Testis (tissue), 5 donors: ENCODE measurements at places on chromosomes 5 and 9. TPM values are rescaled to one million over a fixed set of nuclear protein-coding genes. Genes with fewer than 3 reads are reported as not detected.

The SLCO4C1 gene
- 0.81 TPM for total RNA-seq

The PRUNE2 gene
- total RNA-seq: 15.8 TPM

The MAMDC4 gene
- 18.3 TPM for total RNA-seq

The GGTA1 gene
- total RNA-seq: 2.2 TPM

The BTNL8 gene
- total RNA-seq: 13.1 TPM

The CSNK1G3 gene
- total RNA-seq: 32.1 TPM

The IER5L gene
- 25.4 TPM for total RNA-seq

The PCA3 gene
- 0.39 TPM for total RNA-seq

The CBY3 gene
- 6.4 TPM for total RNA-seq

The ZNF879 gene
- 22.8 TPM for total RNA-seq

The SEMA5A gene
- total RNA-seq: 3.4 TPM

DNA sequence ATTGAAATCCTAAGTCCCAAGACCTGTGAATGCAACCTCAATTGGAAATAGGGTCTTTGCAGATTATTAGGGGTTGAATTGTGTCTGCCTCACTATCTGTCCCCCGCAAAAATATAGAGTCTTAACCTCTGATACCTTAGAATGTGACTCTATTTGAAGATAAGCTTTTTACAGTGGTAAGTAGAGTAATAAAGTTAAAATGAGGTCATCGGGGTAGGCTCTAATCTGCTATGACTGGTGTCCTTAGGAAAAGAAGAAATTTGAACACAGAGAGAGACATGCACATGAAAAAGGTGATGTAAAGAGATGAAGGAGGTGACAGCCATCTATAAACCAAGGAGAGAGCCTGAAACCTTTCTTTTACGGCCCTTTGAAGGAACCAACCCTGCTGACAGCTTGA lies 287.1 kb upstream of the ADRA1B start:
- no peak overlapping the region for H3K27ac ChIP-seq
- no peak overlapping the region for H3K4me3 ChIP-seq
- DNase-seq: no peak
- H3K36me3 ChIP-seq: no peaks in the 10 kb centered on the region

DNA sequence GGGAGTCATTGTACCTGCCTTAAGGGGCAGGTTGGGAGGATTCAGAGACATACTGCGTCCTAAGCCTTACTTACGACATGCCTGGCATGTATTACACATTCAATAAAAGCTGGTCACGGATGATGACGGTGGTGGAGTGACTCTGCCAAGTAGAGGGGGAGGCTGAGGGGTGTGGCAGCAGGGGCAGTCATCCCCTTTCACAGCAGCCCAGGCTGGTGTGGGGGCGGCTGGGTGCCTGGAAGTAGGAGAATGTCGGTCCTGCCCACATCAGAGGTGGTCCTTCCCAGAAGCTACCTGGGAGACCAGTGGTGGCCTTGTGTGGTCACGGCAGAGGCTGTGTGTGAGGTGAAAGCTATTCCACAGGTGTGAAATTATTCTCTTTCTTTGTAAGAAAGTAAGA lies 8.9 kb downstream of the ZBTB34 start:
- no peak overlapping the region for H3K27ac ChIP-seq
- no peak overlapping the region for H3K4me3 ChIP-seq
- H3K4me1 ChIP-seq: peaks cover 2% of the 10 kb centered on the region
- DNase-seq: no peak
- no peaks in the 10 kb centered on the region for H3K36me3 ChIP-seq

DNA sequence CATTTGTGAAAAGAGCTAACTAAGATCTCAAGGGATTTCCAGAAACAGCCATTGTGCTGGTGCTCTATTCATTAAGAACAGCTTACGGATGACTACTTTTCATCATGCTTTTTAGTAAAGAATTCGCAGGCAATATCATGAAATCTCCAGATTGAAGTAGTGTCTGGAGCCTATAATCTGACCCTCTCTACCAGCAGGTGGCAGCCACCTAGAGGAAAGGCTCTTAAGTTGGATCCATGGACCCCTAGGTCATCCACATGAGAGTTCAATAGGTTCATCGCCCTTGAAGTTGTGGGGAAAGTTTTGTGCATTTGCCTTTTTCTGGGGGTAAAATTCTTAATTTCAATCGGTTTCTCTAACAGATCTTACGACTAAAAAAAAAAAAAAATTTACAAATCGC lies 82.3 kb downstream of the SLC1A3 start:
- no peak overlapping the region for H3K4me3 ChIP-seq
- H3K4me1 ChIP-seq: no peaks in the 10 kb centered on the region
- no peak for DNase-seq
- H3K27ac ChIP-seq: no peak overlapping the region
- no peaks in the 10 kb centered on the region for H3K27me3 ChIP-seq
- no peaks in the 10 kb centered on the region for H3K36me3 ChIP-seq

GRCh38 chr5:14914623-14915260 lies 43.2 kb upstream of the ANKH start:
- H3K4me3 ChIP-seq: no peak overlapping the region
- no peaks in the 10 kb centered on the region for H3K4me1 ChIP-seq
- H3K27me3 ChIP-seq: no peaks in the 10 kb centered on the region
- no peak overlapping the region for H3K27ac ChIP-seq

- DNase-seq: peak; percentile 64
- H3K4me3 ChIP-seq: peak overlapping the region; percentile 87
- peaks cover 3% of the 10 kb centered on the region for H3K4me1 ChIP-seq
- no peaks in the 10 kb centered on the region for H3K27me3 ChIP-seq
These were observed 804 bp downstream of the TTC39B start for GRCh38 chr9:15306068-15306756.

GRCh38 chr9:116165912-116166311 lies 12.3 kb downstream of the PAPPA start:
- no peaks in the 10 kb centered on the region for H3K36me3 ChIP-seq
- DNase-seq: no peak
- H3K4me1 ChIP-seq: no peaks in the 10 kb centered on the region

GRCh38 chr5:44797841-44798240 lies 10.9 kb upstream of the MRPS30 start:
- H3K4me1 ChIP-seq: no peaks in the 10 kb centered on the region
- no peak overlapping the region for H3K4me3 ChIP-seq
- no peak for DNase-seq
- no peaks in the 10 kb centered on the region for H3K36me3 ChIP-seq
- H3K27me3 ChIP-seq: no peaks in the 10 kb centered on the region

DNA sequence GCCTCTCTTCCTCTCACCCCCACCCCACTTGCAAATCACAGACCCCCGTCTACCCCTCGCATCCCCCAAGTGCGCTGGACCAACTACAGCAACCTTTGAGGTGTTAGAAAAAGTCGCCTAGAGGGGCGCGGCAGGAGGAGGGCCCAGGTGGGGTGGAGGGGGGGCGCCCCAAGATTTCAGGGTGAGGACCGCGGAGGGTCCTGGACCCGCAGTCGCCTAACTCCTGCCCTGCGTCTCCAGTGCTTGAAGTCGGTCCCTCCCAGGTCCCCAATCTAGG lies 379 bp upstream of the EGFLAM start:
- peaks cover 3% of the 10 kb centered on the region for H3K4me1 ChIP-seq
- peak overlapping the region; percentile 26 for H3K27ac ChIP-seq
- no peak for DNase-seq
- no peaks in the 10 kb centered on the region for H3K27me3 ChIP-seq

- H3K4me1 ChIP-seq: peaks cover 32% of the 10 kb centered on the region
- H3K27me3 ChIP-seq: no peaks in the 10 kb centered on the region
- no peak overlapping the region for H3K27ac ChIP-seq
- no peak for DNase-seq
- H3K4me3 ChIP-seq: no peak overlapping the region
These were observed 78.5 kb downstream of the C9orf152 start for GRCh38 chr9:110129425-110129824.

DNA sequence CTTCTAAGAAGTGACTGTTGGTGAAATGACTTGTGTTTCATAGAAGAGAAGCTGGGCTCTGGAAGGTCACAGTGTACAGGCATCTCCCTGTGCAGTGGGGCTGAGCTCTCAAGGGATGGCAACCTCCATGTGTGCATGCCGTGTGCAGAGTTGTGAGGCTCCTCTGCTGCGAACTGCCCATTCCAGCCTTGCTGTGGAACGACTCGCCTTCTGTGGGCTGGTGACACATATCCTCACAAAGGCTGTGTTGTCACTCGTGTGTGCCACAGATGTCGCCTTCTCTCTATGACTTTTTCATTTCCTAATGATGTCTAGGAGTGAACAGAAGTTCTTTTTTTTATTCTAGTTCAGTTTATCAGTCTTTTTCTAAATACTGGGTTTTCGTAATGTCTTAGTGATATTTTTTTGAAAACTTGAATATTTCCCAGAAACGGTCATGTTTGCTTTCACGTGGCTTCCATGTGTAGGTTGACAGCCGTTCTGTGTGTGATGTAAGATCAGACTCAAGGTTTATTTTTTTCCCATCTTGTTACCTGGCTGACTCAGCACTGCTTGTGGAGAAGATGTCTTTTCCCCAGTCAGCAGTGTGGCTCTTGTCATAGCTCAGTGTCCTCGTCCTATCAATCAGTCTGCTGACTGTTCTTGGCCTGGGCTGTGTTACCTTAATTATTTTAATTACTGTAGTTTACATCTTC lies 57.3 kb upstream of the CACNA1B start:
- DNase-seq: no peak
- no peaks in the 10 kb centered on the region for H3K4me1 ChIP-seq
- H3K27me3 ChIP-seq: no peaks in the 10 kb centered on the region
- H3K4me3 ChIP-seq: no peak overlapping the region

- no peak overlapping the region for H3K27ac ChIP-seq
- no peak overlapping the region for H3K4me3 ChIP-seq
- no peaks in the 10 kb centered on the region for H3K36me3 ChIP-seq
- H3K4me1 ChIP-seq: no peaks in the 10 kb centered on the region
- no peaks in the 10 kb centered on the region for H3K27me3 ChIP-seq
- DNase-seq: no peak
These were observed 52.2 kb downstream of the NXNL2 start for GRCh38 chr9:88587182-88587581.

GRCh38 chr9:136847826-136848392 lies 1.3 kb upstream of the PHPT1 start:
- H3K4me1 ChIP-seq: peaks cover 45% of the 10 kb centered on the region
- DNase-seq: peak; percentile 94
- H3K4me3 ChIP-seq: peak overlapping the region; percentile 72
- no peaks in the 10 kb centered on the region for H3K36me3 ChIP-seq

GRCh38 chr9:86406366-86406765 lies 52.2 kb upstream of the TUT7 start:
- H3K36me3 ChIP-seq: no peaks in the 10 kb centered on the region
- H3K27ac ChIP-seq: peak overlapping the region; percentile 48
- DNase-seq: no peak
- no peaks in the 10 kb centered on the region for H3K27me3 ChIP-seq
- no peak overlapping the region for H3K4me3 ChIP-seq

- peaks cover 5% of the 10 kb centered on the region for H3K4me1 ChIP-seq
- H3K36me3 ChIP-seq: no peaks in the 10 kb centered on the region
- DNase-seq: no peak
- H3K27me3 ChIP-seq: no peaks in the 10 kb centered on the region
- H3K27ac ChIP-seq: no peak overlapping the region
These were observed 97.6 kb upstream of the LHFPL2 start for GRCh38 chr5:78746021-78746770.

- H3K36me3 ChIP-seq: no peaks in the 10 kb centered on the region
- H3K27me3 ChIP-seq: no peaks in the 10 kb centered on the region
- H3K4me3 ChIP-seq: no peak overlapping the region
- H3K4me1 ChIP-seq: no peaks in the 10 kb centered on the region
- DNase-seq: peak; percentile 79
- no peak overlapping the region for H3K27ac ChIP-seq
These were observed 25.0 kb upstream of the HMCN2 start for GRCh38 chr9:130240410-130241197.

DNA sequence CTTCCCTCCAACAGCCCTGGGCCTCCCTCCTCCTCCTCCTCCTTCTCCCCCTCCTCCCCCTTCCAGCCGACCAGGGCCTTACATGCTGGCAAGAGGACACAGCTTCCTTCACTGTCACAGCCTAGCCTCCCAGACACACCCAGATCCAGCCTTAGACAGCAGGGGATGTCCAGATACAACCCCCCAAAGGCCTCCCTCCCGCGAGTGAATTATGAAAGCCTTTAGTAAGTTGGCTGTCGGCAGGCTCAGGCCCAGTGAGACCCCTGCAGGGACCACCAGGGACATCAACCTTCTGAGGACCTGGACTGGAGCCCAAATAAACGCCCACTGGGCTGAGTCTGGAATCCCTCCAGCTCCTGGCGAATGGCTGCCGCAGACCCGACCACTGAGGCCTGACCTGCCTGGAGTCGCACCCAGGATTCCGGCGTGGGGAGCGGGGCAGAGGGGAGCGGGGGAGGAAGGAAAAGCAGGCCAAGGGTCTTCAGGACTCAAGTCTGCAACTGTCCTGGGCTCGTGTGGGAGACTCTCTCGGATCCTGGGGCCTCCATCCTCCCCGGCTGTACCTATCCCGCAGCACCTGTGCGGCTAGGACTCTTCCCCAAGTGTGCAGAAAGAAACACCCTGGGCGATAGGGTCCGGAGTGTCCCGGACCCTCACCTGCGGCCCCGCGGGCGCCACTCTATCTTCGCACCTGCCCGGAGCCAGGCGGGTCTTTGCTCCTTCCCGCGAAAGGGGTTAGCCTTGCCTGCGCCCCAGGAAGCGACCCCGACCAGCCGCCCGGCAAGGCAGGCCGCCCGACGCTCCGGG lies 705 bp downstream of the SEPTIN8 start:
- peaks cover 21% of the 10 kb centered on the region for H3K4me1 ChIP-seq
- no peaks in the 10 kb centered on the region for H3K27me3 ChIP-seq
- no peak for DNase-seq

- no peak overlapping the region for H3K4me3 ChIP-seq
- H3K36me3 ChIP-seq: no peaks in the 10 kb centered on the region
- peaks cover 14% of the 10 kb centered on the region for H3K4me1 ChIP-seq
- peak; percentile 82 for DNase-seq
- no peaks in the 10 kb centered on the region for H3K27me3 ChIP-seq
- H3K27ac ChIP-seq: no peak overlapping the region
These were observed 119.6 kb upstream of the RETREG1 start for GRCh38 chr5:16736158-16736995.

DNA sequence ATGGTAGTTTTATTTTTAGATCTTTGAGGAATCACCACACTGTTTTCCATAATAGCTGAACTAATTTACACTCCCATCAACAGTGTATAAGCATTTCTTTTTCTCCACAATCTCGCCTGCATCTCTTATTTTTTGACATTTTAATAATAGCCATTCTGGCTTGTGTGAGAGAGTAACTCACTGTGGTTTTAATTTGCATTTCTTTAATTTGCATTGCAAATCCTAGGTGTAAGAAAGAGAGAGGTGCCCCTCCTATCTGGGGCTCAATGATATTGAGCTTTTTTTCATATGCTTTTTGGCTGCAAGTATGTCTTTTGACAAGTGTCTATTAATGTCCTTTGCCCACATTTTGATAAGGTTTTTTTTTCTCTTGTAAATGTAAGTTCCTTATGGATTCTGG lies 106.3 kb upstream of the SLC27A6 start:
- H3K4me1 ChIP-seq: no peaks in the 10 kb centered on the region
- no peak overlapping the region for H3K27ac ChIP-seq
- H3K36me3 ChIP-seq: no peaks in the 10 kb centered on the region
- H3K27me3 ChIP-seq: no peaks in the 10 kb centered on the region

GRCh38 chr5:54214722-54215121 lies 95.7 kb downstream of the ARL15 start:
- no peak for DNase-seq
- H3K4me1 ChIP-seq: peaks cover 11% of the 10 kb centered on the region
- H3K27me3 ChIP-seq: no peaks in the 10 kb centered on the region
- no peaks in the 10 kb centered on the region for H3K36me3 ChIP-seq
- H3K4me3 ChIP-seq: no peak overlapping the region
- no peak overlapping the region for H3K27ac ChIP-seq
